Epithelial cell of alveolus of lung (primary cell): ENCODE measurements at places on chromosomes 6 and 20. TPM values are rescaled to one million over a fixed set of nuclear protein-coding genes. Genes with fewer than 3 reads are reported as not detected.

DEFB124 gene
- total RNA-seq: not detected in 2 replicates

STAU1 gene
- 63.0 and 83.4 TPM in 2 replicates for total RNA-seq

RFX6 gene
- not detected in 2 replicates for total RNA-seq

HLA-DMB gene
- total RNA-seq: 4.6 TPM in 1 of 2 replicates, not detected in the other

HCK gene
- not detected in 2 replicates for total RNA-seq

PCK1 gene
- 0.48 TPM in 1 of 2 replicates, not detected in the other for total RNA-seq

GPLD1 gene
- total RNA-seq: 0.26 TPM in 1 of 2 replicates, not detected in the other

ULBP1 gene
- total RNA-seq: 0.88 and 2.6 TPM in 2 replicates

NRN1 gene
- total RNA-seq: 0.13 TPM in 1 of 2 replicates, not detected in the other

GLYATL3 gene
- not detected in 2 replicates for total RNA-seq

C2 gene
- 0.65 and 4.8 TPM in 2 replicates for total RNA-seq

CCNC gene
- 50.0 and 52.2 TPM in 2 replicates for total RNA-seq

CALHM5 gene
- 2.3 and 4.0 TPM in 2 replicates for total RNA-seq

PRKN gene
- 0.65 and 3.8 TPM in 2 replicates for total RNA-seq

KCNB1 gene
- total RNA-seq: under 0.01 TPM in 1 of 2 replicates, not detected in the other

CAGE1 gene
- under 0.01 TPM in 1 of 2 replicates, not detected in the other for total RNA-seq

RIPOR2 gene
- total RNA-seq: 1.8 TPM in 2 replicates

CTCFL gene
- not detected in 2 replicates for total RNA-seq

LY6G5B gene
- 0.91 and 2.1 TPM in 2 replicates for total RNA-seq

SYS1 gene
- 19.5 and 28.3 TPM in 2 replicates for total RNA-seq

GPR6 gene
- not detected in 2 replicates for total RNA-seq

FOXC1 gene
- total RNA-seq: 1.5 and 3.1 TPM in 2 replicates

CALHM6 gene
- total RNA-seq: 2.0 and 6.2 TPM in 2 replicates

RHAG gene
- not detected in 2 replicates for total RNA-seq

MOXD1 gene
- total RNA-seq: 16.0 and 20.6 TPM in 2 replicates

MYT1 gene
- total RNA-seq: not detected in 2 replicates

GLP1R gene
- total RNA-seq: not detected in 2 replicates

POM121L2 gene
- not detected in 2 replicates for total RNA-seq

KATNA1 gene
- 16.0 and 19.7 TPM in 2 replicates for total RNA-seq

TUBB2B gene
- total RNA-seq: 2.3 and 19.0 TPM in 2 replicates
